ENCODE measurements at places on chromosomes 1 and 21.

- no peak for DNase-seq
Measured at GRCh38 chr1:154657556-154657955, 49.6 kb upstream of the ADAR start.

DNA sequence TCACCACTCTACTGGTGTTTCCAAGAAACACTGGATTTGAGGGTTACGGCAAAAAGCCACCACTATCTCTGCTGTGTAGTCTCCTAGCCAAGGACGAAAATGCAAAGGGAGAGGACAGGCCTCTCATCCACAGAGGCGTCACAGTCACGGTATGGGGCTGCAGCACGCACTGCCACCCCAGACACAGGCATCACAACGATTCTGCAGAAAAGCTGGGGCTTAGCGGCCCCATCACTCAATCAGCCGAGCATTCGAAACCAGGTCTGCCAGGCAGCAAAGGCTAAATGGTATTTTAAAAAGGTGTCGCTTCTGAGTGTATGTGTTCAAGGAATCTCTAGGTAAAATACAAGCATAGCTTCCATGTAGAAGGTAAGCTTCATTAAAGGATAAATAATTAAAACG, 1.4 kb downstream of the RIPK4 start:
- no peak for DNase-seq

- no peak for DNase-seq
Measured at GRCh38 chr1:38183096-38183495, 136.5 kb upstream of the POU3F1 start.

- DNase-seq = no peak
Measured at GRCh38 chr1:205769641-205770365, 5.5 kb downstream of the RAB29 start.

GRCh38 chr1:102732927-102733326, 375.4 kb downstream of the COL11A1 start:
- DNase-seq = no peak

DNA sequence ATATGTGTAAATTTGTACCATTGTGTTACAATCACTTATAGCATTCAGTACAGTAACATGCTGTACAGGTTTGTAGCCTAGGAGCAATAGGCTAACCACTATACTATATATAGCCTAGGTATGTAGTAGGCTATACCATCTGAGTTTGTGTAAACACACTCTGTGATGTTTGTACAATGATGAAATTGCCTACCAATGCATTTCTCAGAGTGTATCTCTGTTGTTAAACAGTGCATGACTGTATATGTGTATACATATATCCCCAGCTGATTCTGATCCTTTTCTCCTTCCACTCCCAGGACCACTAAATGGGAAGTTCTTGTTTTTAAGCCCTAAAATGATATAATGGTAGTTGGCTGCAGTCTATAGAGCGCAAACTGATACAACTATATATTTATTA, 7.8 kb downstream of the GNPAT start:
- DNase-seq = no peak

DNA sequence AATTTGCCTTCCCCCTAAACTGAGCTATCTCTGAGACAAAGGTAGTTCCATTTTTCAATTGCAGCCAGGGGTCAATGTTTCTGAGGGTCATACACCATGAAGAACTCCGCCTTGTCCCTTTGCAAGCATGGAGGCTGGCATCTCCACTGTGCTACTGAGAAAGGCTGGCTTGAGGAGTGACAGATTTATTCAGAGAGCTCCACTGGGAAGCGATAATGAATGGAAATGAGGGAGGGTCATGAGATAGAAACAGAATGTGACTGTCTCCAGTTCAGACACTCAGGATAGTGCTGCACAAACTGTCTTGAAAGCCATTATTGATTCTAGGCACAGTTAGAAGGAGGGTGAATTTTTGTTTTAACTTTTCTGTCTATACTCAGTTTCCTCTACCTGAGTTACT, 197.5 kb downstream of the ZNF326 start:
- DNase-seq = no peak

DNA sequence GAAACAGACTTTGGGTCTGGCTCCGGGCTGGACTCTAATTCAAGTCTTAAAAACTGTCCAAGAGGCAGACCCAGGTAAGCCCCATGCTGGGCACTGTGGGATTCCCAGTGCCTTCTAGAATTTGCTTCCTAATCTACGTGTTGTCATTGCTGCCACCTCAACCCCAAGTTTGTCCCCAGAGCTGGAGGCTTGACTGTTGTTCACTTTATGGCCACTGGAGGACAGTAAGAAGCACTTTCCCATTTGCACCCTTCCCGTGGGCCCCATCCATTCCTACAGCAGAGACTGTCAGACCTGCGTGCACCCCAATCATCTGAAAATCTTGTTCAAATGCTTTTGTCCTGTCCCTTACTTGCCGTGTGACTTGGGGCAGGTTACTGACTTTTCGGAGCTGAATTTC, 29.4 kb upstream of the VASH2 start:
- no peak for DNase-seq

DNA sequence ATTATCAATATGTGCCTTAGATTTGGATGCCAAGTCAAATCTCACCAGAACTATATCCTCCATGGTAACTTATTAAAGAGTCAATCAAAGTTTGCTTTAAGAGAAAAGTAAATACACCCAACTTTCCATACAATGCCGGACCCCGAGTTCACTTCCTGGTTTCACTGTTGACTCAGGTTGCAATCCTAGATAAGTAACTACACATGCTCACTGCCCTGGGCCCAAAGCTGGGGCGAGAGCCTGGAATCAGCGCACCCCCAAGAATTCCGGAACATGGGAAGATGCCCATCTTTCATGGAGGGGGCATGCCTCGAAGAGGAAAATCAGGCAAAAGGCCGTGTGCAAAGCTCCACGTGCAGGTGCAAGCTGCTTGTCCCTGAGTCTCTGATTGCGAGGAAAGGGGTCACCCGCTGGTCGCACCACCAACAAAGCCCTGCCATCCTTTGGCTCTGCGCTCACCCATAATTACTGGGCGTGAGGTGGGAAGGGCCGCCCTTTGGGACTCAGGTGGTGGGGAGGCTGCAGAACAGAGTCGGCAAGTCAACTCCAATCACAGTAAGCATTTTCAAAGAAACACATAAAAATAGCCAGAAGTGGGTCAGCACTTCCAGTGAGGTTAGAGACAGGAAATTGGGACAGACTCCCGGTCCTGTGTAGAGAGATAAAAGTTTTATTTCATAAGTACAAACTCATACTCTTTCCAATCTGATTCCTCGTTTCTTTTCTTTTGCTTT, 167.7 kb downstream of the TOMM20 start:
- DNase-seq = no peak

- DNase-seq = no peak
Measured at GRCh38 chr1:29499104-29499650, 262.9 kb downstream of the PTPRU start.

DNA sequence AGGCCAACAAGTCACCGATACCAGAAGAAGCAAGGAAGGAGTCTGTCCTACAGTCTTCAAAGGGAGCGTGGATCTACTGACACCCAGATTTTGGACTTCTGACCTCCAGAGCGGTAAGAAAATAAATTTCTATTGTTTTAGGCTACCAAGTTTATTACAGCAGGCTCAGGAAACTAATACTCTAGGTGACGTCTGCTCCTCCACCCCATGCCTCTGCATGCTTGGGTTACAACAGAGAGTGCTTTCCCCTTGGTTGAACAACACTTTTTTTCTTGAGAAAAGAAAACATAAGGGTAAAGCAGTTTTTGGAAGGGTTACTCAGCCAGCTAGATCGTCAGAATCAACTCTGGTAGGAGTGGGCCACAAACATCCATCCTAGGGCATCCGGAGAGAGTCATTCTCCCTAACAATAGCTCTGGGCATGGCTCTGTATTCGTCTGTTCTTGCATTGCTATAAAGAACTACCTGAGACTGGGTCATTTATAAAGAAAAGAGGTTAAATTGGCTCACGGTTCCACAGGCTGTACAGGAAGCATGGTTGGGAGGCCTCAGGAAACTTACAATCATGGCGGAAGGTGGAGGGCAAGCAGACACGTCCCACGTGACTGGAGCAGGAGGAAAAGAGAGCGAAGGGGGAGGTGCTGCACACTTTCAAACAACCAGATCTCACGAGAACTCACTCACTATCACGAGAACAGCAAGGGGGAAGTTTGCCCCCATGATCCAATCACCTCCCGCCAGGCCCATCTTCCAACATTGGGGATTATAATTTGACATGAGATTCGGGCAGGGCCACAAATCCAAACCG, 22.2 kb upstream of the DNAJC11 start:
- DNase-seq = no peak

GRCh38 chr1:154751690-154752089, 118.4 kb downstream of the KCNN3 start:
- no peak for DNase-seq
